ENCODE measurements at places on chromosomes 2 and 18.

GRCh38 chr18:41343808-41344207 is 611.2 kb upstream of the PIK3C3 start:
- DNase-seq: no peak

DNA sequence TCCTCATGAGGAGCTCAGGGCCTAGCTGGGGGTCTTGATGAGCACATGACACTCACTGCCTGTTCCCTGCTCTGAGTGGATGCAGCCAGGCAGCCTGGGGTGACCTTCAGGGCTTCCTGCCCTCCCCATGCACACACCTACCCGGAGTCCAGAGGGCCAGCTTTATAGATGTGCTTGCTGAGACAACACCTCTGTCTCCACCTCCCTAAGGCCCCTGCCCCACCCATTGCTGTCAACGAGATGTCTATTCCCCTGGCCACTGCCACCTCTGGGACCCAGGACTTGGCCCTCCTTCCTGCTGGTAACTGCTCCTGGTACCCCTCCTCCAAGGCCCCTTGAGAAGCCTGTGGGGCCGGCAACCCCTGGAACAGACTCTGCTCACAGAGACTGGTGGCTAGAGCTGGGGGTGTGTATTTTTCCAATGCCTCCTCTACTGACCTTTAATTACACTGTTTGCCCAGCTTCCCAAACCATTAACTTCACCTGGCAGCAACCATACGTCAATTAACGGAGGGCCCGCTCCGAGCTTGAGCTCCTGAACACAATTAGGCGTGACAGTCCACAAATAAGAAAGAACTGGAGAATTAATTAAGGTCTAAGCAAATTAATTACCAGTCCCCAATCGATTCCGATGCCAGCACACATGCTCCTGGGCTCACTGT is 66.3 kb downstream of the EMX1 start:
- DNase-seq: no peak

- peak; percentile 76 for DNase-seq
Measured at GRCh38 chr2:19868701-19869580, 32.8 kb downstream of the TTC32 start.

GRCh38 chr2:129080715-129081476 is 762.2 kb upstream of the HS6ST1 start:
- no peak for DNase-seq

DNA sequence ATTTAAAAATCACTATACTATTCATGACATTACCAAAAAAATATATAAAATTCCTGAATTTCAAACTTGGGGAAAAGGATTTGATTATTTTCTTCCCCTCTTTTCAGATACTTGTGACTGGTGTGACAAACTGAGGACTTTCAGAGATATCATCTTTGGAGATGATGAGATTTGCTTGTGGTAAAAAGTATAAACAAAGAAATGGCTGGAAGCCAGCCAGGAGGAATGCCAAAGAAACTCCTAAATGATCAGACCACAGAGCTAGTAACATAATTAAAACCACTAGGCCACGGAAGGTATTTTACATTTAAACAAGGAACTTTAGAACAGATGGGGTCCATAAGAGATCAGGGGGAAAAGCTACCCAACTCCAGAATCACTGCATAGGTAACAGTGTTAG is 58.7 kb downstream of the PIGN start:
- DNase-seq: no peak

All from CD8-positive, alpha-beta T cell (primary cell).